ENCODE measurements at places on chromosomes 3 and 15.

GRCh38 chr15:42118650-42119445, 24.5 kb upstream of the PLA2G4D start:
- no peak for DNase-seq

- no peak for DNase-seq
Observed at GRCh38 chr3:141656771-141657170, 81.3 kb upstream of the RNF7 start.

GRCh38 chr15:68209272-68209671, 4.1 kb upstream of the CALML4 start:
- DNase-seq = no peak

DNA sequence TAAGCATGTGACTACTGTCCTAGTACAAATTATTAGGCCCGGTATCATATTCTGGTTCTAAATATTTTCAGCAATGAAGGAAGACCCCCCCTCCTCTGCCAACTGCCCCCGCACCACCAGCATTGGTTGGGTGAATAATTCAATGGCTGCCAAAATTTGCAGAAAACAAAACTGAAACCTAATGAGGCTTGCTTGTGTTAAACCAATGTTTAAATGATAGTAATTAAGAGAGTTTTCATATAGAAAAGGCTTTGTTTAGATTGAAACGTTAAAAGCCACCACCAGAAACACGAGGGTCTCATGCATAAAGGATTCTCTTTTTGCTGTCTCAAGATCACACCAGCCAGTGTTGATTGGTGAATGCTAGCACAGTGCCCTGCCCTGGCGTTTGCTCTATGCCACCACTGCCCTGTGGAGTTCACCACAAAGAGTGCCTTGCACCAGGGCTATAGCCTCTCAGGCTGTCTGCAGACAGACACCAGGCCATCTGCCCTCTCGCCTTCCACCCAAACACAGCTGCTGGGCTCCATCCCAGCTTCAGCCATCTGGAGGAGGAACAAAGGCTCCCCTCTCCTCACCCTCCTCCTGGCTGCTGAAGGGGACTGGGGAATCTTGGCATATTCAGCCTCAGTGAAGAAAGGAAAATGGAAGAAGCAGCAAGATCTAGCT, 200.3 kb upstream of the PFN2 start:
- DNase-seq = no peak

GRCh38 chr3:3951071-3951470, 151.8 kb downstream of the LRRN1 start:
- no peak for DNase-seq

GRCh38 chr15:101348015-101348414, 53.0 kb upstream of the SNRPA1 start:
- DNase-seq = no peak

DNA sequence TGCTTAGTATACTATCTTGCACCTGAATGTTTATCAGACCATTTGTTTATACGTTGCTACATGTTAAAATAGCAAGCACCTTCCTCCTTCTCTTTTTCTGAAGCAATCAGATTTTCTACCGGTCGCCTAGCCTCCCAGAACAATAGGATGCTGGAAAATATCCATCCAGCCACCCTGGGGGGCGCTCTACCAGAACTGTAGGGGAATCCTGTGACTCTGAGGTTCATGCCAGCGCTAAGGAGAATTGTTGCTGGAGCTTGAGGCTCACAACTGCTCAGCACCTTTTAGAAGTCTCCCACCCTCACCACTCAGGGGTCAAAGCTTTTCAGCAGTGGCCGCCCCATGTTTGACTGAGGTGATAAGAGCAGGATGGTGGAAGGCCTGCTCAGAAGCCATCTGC, 27.5 kb downstream of the SQOR start:
- no peak for DNase-seq
